ENCODE measurements at places on chromosomes 12 and 14.

DNA sequence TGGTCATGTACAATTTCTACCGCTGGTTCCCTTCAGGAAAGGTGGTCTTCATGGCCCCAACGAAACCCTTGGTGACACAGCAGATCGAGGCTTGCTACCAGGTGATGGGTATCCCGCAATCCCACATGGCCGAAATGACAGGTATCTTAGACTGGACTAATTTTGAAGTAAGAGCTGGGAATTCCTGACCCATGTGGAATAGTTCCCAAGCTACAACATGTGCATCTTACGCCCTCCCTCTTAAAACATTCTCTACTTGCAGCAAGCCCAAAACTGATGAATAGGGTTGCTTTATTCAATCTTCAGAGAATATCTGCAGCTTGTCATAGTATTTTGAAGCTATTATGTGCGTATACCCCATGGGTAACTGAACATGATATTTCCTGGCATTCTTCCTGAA lies 669 bp downstream of the FANCM start:
- DNase-seq: peak; percentile 13

- DNase-seq: no peak
These were observed 492.5 kb downstream of the FUT8 start for GRCh38 chr14:65904988-65905387.

DNA sequence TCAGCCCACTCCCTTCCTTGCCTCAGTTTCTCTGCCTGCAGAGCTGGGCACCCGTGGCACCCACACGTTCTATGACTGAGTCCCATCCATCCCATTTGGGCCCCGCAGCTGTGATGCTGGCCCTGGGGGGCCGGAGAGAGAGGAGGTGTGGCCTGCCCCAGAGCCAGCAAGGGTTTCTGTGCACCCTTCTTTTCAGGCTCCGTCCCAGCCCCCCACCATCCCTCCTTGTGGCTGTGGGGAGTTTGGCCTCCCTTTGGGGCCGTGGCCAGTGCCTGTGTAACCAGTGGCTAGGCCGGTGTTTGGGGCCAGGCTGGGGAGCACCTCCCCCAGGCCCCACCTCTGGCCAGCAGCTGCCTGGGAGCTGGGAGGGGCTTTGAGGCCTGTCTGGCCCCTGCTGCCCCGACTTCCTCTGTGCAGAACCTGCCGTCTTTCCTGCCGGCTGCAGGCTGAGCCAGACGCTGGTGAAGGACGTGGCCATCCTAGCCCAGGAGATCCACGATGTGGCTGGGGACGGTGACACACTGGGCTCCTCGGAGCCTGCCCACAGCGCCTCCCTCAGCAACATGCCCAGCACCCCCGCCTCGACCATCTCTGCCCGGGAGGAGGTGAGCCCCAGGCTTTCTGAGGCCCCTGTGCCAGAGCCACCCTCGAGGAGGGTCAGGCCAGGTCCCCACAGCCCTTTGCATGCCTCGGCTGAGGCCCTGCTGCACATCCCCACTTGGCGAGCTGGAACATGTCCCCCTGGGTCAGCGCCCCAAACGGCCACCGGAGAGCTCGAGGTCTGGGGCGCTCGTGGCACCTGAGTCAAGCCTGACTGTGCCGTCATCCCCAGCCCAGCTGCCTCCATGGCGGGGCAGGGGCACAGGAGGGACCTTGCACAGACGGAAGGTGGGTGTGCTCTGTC lies 27.7 kb downstream of the CEP170B start:
- DNase-seq: peak; percentile 11

DNA sequence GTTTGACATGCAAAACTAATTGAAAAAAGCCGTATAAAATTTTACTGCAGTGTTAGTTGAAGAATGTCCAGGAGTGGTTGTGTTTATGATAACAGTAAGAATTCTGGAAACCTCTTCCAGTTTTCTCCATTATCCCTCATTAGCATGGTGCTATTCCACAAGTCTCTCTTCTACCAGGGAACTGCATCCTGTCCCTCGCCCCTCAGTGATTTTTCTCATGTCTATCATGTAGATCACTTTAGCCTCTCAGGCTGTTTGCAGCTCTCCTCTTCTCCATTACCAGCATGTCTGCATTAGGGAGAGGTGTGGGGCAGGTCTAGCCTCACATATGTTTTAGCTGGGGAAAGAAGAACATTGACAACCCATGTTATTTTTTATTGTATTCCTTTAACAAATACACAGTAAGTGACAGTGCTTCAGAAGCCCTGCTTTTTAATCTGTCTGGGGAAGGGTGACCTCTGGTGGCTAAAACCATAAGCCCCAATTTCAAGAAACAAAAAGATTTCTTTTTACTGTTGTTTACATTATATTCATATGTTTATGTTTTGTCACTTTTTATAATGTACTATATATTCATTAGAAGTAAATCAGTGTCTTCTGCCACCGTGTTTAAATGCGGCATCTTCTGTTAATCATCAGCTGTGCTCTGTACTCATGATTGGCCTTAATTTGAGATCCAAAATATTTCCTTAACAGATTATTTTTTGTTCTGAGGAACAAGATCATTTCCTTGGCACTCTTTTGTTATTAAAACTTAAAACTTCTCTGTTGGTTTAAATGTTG lies 70.7 kb downstream of the RASSF8 start:
- DNase-seq: peak; percentile 81

GRCh38 chr12:124310178-124310577 lies 15.3 kb downstream of the RFLNA start:
- DNase-seq: no peak

GRCh38 chr12:127944211-127944899 lies 322.6 kb upstream of the TMEM132C start:
- DNase-seq: no peak

GRCh38 chr14:54487771-54488170 lies 1.0 kb downstream of the GMFB start:
- DNase-seq: peak; percentile 73

DNA sequence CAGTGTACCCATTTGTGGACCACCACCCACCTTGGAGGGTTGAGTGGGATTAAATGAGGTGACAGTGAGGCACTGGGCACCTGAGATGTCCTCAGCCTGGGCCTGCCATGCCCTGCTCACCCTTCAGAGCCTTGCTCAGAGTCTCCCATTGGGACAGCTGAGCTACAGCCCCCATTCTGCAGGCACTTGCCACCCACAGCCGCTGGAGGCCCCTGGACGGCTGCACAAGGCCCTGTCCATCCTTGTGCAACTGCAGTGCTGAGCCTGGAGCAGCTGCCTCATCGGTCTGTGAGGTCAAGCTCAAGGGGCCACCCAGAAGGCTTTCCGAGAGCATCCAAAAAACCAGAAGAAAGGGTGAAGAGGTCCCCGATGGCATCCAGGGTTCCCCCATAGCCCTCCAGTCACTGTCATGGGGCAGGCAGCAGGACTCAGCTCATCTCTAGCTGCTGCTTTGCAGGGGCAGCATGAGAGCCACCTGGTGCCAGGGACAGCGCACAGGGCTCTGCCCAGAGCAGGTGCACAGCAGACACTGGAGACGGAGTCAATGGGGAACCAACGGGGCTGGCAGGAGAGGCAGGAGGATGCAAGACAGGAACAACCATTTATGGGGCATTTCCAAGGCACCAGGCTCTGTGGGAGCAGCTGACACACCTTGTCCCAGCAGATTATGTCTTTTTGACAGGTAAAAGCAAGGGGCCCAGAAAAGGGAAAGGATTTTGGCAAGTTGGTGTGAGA lies 84.6 kb downstream of the ARL6IP4 start:
- no peak for DNase-seq

GRCh38 chr14:76589246-76589645 lies 172.0 kb upstream of the VASH1 start:
- DNase-seq: no peak

- DNase-seq: no peak
These were observed 44.6 kb downstream of the C14orf132 start for GRCh38 chr14:96083667-96084320.

GRCh38 chr14:79091381-79091963 lies 921.3 kb downstream of the NRXN3 start:
- DNase-seq: peak; percentile 4
